Smooth muscle cell of the brain vasculature (primary cell): ENCODE measurements at places on chromosomes 2 and 18.

- DNase-seq = no peak
Measured at GRCh38 chr2:9103663-9104277, 100.3 kb upstream of the MBOAT2 start.

GRCh38 chr2:26692279-26692896 lies at the start of gene KCNK3:
Gene KCNK3, plus strand, starts transcription at chr2:26692722. Its CDS starts 154 bp downstream, at chr2:26692876.
- DNase-seq = no peak

DNA sequence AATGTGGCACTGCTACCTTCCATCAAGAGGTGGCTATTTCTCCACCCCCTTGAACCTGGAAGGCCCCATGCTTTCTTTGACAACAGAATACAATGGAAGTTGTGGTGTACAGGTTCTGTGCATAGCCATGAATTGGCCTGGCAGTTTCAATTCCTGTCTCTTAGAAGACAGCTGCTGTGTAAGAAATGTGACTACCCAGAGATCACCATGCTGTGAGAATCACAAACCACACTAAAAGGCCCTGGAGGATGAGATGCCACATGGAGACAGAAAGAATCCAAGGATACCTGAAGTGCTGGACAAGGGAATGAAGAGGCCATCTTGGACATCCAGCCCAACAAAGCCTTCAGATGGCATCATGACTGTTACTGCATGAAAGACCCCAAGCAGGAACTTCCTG lies 47.7 kb upstream of the EHBP1 start:
- no peak for DNase-seq

DNA sequence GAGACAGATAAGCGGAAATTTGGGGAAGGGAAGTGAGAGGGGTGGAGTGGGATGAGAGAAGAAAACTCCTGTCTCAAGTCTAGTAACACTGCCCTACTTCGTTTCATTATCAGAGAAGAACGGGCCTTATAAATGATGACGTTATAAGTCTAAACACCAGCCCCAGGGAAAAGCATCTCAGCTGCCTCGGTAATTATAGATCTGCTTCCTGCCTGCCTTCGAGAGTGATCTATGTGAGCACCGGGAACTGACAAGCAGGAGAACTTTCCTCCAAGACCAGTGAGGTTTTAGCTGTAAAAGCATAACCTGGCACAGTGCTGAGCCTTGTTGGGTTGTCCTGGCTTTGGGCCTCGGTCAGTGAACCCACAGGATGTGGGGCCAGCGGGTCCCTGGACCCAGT lies 227.9 kb upstream of the SIX2 start:
- no peak for DNase-seq

DNA sequence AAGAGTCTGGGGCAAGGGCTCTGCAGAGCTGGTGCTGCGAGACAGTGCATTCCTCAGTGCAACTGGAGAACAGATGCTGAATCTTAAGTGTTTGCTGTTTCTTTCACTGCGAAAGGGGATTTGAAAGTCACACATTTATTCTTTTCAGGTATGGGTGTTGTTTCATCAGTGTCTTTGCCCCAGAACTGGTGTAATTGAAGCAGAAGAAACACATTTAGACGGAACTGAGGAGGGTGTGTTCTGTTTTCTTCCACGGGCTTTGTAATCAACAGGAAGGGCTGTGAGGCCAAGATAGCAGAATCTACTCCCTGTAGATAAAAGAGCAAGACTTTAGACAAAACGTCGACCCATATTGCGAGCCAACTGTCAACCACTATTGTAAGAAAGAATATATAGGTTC lies 151.9 kb downstream of the EPHA4 start:
- DNase-seq = no peak

DNA sequence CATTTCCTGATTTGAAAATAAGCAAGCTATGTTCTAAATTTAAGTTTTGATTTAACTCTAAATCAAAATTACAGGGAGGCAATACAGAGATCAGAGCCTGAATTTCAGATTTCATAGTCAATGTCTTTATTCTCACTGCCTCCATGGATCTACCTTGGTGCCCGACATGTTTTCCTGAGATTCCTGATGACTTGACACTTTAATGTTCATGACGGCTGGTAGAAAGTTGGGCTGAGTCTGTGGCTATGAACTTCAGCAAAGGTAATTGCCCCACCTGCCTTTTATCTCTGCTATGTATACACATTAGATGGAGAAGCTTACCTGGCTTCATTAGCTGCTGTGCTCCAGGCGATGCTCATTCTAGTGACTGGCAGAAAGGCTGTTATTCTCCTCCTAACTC lies 1390.5 kb upstream of the CELF4 start:
- no peak for DNase-seq

GRCh38 chr2:231124838-231125568 lies at the start of gene HTR2B:
Gene HTR2B, minus strand, starts transcription at chr2:231125042. Its CDS starts 1,278 bp downstream, at chr2:231123764.
- DNase-seq = no peak

GRCh38 chr2:168740360-168740759 lies 62.1 kb upstream of the NOSTRIN start:
- no peak for DNase-seq

DNA sequence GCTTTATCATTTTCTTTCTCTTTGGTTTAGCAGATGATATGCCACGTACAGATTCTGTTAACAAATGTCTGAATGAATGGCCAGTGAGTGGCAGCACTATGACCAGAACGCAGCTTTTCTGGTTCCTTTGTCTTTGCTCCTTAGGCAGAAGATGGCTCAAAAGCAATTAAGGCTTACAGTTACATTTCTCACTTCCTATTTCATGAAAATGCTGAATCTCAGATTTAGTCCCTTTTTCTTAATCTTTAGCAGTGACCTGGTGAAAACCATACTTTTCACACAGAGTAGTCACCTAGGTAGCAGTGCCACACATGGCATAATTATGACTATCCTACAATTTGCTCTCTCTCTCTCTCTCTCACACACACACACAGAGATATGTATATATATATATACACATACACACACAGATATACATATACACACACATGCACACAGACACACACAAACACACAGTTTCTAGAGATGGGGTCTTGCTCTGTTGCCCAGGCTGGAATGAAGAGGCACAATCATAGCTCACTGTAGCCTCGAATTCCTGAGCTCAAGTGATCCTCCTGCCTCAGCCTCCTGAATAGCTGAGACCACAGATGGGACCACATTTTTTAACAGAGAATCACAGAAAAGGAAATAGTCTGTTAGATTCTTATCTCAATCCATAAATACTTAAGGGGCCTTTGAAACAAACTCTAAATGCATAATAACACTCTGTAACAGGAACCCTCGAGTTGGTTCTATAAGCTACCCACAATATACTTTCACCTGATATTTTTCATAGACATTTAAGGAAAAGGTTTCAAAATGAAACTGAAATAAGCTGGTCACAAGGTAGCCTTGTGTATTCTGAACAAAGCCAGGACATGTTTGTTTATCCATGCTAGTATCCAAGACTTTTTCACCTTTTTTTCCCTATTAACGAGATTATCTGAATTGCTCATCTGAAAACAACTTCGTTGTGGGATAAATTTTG lies 11.6 kb downstream of the PDE6D start:
- DNase-seq = no peak

- DNase-seq = no peak
Measured at GRCh38 chr2:182522405-182522896, 95.6 kb upstream of the PDE1A start.

GRCh38 chr2:142602418-142602989 lies 275.0 kb upstream of the KYNU start:
- DNase-seq = no peak

- DNase-seq = no peak
Measured at GRCh38 chr18:65753520-65753919, 2.7 kb downstream of the CDH7 start.

- DNase-seq = no peak
Measured at GRCh38 chr2:217959723-217960122, 43.1 kb downstream of the TNS1 start.

GRCh38 chr2:236261452-236261851 lies 2.8 kb downstream of the ASB18 start:
- DNase-seq = no peak

DNA sequence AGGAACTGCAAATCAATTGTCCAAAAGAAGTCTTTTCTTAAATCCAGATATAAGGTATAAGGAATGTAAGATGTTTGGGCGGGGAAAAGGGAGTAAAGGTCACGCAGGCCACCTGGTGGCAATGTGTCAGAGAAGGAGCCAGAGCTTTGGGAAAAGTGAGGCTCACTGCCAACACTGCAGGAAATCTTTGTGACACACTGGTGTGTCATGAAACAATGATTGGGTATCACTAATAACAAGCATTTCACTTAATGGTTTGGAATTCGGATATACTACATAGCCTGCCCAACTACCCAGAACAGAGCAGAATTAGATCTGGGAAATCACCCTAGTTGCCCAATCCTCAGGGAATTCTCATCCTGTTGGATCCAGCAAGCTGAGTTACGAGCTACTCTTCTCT lies 61.0 kb downstream of the RBMS1 start:
- no peak for DNase-seq

DNA sequence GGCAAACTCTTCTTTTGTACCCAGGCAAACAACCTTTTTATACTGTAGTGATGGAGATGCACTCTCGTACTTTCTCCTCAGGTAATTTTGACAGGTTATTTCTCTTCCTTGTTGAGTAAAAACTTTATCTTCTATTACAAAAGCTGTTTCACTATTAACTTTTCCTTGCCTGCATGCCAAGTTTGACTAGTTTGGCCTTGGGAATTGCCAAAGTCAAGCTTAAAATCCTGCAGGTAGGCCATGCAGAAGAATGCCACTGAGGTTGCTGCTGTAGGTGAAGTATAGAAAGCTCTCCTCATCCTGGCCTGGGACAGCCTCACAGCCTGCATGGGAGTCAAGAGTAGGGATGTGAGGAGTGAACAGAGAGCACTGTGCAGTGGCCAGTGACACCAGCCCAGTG lies 1293.5 kb upstream of the CHAC2 start:
- no peak for DNase-seq

- DNase-seq = no peak
Measured at GRCh38 chr2:47346638-47347037, 56.3 kb upstream of the MSH2 start.

DNA sequence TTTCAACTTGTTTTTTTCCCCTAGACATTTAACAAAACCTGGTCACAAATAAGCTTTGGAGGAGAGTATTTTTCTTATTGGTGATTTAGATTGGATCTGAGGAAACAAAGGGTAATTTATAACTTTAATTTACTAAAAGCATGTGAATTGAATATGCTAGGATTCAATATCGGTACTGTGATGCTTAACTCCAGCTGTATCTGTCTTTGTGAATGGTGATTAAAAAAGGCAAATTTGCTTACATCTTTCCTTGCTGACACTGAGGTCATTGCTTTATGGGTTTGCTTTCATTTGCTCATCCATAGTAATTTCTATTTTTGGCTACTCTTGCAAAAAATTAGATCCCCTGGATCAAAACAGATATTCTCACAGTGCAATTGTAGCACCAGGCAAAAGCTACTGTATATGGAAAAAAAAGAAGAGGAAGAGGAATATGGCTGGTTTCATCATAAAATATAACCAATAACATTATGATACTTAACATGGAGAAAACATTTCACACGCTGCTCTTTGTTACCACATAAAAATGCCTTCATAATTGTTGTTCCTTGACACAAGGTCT lies 832.0 kb upstream of the ZEB2 start:
- no peak for DNase-seq

DNA sequence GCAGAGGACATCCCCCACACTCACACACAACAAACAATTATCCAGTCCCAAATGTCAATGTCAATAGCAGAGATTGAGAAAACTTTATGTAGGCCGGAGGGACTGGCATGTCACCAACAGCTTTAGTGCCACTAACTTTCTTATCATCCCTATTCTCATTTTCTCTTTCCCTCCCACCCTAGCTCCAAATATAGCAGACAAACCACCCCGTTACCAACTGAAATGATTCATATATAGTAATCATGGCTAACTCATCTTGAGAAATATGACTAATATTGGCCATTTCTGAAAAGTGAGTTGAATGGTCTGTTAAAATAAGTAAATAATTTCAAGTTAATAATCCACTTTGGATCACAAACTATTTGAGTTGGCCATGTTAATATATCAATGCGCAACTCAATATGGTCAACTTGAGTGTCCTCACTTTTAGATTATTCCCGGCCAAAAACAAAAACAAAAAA lies 242.1 kb upstream of the RND3 start:
- DNase-seq = no peak

- DNase-seq = no peak
Measured at GRCh38 chr2:184830531-184830930, 232.2 kb downstream of the ZNF804A start.

GRCh38 chr2:28437149-28437835 lies 44.6 kb downstream of the FOSL2 start:
- no peak for DNase-seq

DNA sequence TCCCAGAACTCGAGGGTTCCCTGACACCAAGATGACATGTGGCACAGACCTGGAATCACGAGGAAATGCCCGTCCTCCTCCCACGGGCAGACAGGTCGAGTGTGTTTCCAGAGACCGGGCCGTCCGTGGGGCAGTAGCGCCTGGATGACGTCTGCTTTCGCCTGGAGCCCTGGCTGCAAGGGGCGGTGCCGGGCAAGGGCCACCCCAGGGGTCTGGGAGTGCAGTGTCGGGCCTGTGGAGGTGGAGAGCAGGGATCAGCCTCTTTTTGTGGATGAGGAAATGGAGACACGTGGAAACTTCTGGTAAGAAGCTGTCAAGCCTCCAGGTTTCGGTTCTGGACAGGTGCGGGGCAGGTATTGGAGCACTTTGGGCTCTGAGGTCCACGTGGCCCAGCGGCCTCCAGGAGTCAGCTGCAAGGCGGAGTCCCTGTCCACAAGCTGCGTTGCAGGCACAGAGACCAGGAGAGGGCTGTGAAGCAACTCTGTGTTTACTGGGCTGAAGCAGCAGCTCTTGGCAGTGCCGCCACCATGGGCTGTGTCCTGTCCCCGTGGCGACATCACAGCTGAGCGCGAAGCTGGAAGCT lies 25.6 kb downstream of the NFATC1 start:
- no peak for DNase-seq

DNA sequence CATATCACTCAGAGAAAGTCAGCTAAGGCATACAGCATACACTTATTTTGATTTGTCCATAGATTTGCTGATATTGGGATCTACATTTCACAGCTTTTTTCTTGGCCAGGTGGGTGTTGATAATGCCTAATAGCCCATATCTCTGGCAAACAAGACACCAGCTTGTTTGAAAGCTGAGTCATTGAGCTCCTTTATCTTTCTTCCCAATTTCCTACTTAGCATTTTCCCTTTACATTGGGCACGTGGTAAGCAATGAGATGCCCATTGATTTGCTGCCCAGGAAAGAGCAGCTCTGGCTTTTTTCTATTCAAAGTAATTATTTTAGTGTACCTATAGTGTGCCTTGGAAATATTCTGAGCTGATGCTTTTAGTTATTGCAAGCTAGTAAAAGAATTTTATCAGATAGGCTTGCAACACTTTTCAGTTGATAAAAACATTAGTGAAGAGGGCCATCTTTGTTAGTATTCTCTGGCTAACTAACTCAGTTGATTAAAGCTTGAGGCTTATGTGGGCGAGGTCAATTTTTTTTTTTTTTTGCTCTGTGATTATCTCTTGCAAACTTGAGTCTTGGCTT lies 79.6 kb downstream of the OSBPL6 start:
- no peak for DNase-seq

DNA sequence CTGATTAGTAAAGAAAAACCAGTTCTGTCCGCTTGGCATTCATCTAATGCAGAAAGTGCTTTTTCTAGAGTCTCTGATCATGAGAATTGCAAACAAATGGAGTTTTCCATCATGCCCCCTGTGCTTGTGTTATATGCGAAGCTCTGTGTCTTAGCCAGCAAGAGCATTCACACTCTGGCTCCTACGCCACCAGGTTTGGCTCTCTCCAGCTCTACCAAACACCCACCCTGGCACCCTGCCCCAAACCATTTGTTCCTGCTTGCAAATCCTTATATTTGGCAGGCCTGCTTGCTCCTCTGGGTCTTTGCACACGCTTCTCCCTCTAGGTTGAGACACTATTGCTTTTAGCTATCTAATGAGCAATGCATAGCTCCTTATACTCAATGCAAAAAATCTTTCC lies 204.1 kb upstream of the CYRIA start:
- no peak for DNase-seq
